ENCODE measurements at places on chromosomes 11 and 22.

GRCh38 chr11:92845390-92845789, 124.1 kb upstream of the MTNR1B start:
- no peak for DNase-seq

GRCh38 chr11:12809864-12810567, 135.8 kb downstream of the TEAD1 start:
- DNase-seq, result no peak

DNA sequence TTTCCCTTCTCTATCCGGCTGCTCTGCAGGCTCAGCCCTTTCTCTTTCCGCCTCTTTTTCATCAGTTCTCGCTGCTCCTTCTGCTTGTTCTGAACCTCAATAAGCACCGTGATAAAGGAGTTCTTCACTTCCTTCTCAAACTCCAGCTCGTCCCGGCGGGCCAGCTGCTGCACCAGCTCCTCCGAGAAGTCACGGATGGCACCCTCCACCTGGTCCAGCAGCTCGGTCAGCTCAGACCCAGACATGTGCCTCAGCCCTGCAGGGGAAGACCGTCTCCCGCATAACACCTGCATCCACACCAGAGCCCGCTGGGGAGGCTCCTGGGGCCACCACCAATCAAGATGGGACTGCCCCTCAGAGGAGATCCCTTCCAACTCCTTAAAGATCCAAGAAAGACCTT, 40.2 kb downstream of the FEZ1 start:
- DNase-seq, result no peak

DNA sequence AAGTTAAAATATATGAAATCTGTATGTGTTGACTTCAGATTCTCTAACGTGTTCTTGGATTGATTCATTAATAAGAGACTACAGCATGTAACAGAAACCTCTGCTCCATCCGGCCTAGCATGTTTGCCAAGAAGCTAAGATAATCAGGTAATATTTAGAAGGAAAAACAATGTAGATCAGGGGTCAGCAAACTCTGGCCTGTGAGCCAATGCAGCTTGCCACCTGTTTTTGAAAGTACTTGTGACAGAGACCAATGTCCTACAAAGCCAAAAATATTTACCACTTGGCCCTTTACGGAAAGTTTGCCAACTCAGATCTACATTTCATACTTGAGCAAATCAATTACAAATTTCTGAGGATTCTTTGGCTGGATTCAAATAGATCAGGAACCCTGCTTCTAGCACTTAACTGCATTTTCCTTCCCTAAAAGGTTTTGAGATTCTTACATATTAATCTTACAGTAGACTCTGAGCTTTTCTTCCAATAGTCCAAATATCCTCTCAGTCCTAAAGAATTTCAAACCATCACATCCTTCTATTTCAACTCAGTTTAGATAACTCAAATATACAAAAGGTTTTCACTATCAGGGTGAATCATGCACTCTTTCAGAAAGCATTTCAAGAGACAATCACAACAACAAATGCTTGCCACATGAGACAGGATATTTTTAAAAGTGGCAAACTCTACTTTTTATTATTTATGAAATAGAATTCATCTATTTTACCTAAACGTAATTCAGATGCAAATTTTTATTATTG, 29.5 kb downstream of the APOL5 start:
- no peak for DNase-seq

DNA sequence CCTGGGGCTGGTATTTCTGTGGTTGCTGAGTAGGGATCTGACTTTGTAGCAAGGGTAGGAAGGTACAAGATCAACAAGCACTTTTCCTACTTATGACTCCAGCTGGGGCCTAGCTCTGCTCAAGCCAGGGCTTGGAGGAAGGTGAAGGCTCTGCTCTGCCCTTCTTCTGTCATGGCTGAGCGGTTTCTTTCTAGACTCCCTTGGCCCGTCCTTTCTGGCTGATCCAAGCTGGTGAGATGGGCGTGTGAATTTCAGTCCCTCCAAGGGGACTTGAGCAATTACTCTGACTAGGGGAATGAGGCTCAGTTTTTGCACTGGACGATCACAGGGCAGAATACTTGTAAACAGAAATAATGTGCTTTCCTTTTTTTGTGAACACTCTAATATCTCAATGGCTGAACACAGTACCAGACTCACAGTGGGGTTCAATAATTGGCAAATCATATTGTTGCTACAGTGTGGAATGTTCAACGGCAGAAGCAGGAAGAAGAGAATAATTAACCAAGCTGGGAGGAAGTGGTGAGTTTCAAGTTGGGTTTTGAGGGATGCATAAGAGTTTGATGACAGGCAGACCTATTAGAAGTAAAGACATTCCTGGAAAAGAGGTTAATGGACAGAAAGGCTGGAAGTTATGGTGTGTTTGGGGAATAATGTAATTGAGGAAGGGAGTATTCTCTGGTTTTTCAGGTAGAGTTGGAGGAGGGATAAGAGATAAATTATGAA, 507.6 kb downstream of the MIAT start:
- DNase-seq, result no peak

DNA sequence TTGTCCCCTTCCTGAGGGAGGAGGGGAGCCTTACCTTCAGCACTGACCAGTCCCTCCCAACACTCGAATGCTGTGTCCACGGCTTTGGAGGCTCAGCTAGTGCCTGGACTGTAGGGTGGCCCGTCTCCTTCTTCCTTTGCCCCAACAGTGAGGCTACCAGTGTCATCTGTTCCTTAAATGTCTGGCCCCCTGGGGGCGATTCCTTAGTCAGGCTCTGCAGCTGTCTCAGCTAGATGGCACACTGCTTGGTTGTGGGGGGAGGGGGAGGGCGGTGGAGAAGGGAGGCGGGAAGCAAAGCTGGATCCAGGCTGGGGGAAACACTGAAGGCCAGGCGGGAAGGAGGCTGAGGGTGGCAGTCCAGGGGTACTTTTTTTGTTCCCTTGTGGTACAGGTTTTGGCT, at the start of gene IGSF22:
Gene IGSF22, minus strand, starts transcription at position 149 of the 400 bp plus-strand sequence. CDS start 1,952 bp downstream, outside the sequence.
- DNase-seq, result no peak

DNA sequence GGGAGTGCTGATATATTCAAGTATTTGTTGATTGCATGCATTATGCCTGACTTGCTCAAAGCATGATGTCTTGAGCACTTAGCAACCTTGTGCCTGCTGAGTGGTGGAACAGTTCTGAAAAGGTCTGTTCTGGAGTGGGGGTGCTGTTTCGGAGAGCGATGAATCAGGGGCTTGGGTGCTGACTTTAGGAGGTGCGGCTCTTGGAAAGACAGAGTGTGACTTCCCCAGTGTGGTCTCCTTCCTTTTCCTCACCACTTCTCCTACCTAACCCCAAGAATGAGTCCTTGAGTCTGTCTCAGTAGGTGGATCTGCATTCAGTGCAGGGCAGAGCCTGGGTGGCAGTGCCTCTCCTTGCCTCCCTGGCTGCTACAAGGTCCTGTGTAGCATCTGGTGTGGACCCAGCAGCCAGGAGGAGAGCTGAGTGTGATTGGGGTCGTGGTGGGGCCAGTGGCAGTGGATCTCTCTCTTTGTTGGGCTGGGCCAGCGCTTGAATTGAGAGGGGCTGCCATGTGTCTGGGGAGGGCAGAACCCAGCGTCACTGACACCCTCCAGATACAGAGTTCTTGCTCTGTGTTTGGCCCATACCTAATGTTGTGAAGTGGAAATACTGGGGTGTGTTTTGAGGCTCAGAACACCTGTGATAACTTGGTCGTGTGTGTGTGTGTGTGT, 35.9 kb downstream of the ST3GAL4 start:
- DNase-seq, result no peak

DNA sequence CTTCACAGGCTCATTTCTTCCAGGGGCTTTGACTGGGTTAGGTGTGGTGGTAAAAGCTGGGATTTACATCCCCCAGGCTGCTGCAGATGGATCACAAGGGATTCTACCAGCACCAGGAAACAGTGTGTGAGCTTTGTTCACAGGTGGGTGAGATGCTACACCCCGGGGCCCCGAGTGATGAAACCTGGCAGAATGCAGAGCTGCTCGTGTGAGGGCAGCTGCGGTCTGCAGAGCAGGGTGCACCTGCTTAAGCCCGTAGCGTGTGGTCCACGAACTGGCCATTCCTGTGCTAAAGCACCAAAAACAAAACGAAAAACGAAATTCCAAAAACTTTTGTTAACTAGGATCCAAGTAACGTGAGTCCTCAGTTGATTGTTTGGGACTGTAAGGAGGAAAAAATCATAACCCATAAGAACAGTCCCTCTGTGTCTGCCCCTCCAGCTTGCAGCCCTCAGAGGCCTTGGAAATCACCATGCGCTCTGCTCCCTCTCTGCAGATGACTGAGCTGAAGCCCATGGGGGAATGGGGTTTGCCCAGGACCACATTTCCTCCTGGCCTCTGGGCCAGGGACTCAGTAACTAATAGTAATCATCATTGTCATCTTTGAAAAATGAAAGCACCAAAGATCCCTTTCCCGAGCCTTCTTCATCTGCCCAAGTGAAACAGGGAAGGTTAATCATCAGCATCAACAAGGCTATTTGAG, 24.6 kb downstream of the ELF5 start:
- DNase-seq, result no peak

DNA sequence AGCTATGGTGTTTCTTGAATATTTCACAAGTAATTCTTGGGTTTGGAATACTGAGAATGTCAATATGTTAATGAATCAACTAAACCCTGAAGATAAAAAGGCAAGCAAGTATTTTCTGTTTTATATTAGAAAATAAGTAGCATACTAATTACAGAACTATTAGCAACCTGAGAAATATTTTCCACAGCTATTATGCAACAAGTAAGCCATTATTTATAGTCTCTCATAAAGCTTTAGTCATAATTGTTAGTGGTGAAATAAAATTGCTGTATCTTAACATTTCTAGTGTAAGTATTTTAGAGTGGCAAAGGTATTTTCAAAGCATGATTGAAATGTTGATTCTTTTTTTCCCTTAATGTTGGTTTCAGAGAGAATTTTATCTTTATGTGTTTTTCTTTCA, 53.3 kb downstream of the FAR1 start:
- no peak for DNase-seq

DNA sequence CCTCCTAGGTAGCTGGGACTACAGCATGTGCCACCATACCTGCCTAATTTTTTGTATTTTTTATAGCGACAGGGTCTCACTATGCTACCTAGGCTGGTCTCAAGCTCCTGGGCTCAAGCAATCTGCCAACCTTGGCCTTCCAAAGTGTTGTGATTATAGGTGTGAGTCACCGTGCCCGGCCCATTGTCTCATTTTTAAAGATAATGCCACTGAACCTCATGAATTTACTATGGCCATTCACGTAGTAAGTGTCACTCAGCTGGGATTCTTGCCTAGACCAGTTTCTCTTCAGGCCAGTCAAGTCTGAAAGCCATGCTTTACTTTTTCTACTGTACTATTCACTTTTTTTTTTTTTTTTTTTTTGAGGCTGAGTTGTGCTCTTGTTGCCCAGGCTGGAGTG, 22.4 kb downstream of the DEPDC5 start:
- no peak for DNase-seq

DNA sequence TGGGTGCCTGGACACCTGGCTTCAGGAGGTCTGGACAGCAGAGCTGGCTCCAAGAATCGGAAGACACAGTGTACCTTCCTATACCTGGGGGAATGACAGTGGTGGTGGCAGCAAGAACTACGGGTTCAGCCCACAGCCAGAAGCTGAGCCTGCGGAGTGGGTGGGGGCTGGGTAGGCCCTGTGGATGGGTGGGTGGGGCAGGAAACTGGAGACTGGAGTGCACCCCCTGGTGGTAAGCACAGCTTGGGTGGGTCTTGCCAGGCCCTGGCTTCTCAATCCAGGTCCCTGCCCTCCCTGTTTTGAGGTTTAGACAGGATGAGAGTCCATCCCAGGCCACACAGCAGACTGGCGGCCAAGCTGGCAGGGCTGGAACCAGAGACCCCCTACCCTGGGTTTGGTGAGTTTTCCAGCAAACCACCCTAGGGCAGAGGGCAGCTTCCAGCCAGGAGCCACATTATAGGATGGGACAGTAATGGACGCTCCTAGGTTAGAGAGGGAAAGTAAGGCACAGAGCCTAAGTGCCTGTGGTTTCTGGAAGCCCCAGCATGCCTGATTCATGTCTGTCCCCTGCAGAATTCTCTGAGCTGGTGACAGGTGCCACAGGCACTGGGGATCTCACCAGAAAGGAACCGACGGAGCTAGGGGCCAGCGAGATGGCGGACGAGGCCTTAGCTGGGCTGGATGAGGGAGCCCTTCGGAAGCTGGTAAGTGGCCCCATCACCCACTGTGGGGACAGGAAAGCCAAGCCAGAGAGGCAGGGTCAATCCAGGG, 1.7 kb downstream of the SMTN start:
- DNase-seq, result peak; percentile 26

DNA sequence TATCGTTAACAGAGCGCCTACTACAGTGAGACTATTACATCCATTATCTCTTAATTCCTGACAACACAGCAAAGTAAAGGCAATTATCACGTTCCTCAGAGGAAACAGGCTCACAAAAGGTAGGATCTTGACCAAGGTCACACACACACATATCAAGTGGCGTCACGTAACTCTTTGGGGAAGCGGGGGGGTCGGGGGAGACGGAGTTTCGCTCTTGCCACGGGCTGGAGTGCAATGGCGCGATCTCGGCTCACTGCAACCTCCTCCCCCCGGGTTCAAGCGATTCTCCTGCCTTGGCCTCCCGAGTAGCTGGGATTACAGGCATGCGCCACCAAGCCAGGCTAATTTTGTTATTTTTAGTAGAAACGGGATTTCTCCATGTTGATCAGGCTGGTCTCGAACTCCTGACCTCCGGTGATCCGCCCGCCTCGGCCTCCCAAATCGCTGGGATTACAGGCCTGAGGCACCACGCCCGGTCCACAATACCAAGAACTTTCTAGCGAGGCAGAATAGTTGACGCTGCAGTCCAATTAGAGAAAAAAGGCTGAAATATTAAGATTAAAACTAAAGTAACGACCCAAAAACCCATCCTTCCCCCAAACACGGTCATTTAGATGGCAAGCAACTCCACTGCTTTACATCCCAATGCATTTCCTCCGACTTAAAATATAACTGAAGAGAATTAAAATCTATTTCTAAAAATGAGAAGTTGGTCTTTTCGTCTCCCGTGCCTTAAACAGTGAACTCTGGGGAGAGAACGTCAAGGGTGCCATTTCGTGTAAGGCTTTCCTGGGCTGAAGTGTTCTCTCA, 1.2 kb downstream of the DDX17 start:
- DNase-seq, result no peak

DNA sequence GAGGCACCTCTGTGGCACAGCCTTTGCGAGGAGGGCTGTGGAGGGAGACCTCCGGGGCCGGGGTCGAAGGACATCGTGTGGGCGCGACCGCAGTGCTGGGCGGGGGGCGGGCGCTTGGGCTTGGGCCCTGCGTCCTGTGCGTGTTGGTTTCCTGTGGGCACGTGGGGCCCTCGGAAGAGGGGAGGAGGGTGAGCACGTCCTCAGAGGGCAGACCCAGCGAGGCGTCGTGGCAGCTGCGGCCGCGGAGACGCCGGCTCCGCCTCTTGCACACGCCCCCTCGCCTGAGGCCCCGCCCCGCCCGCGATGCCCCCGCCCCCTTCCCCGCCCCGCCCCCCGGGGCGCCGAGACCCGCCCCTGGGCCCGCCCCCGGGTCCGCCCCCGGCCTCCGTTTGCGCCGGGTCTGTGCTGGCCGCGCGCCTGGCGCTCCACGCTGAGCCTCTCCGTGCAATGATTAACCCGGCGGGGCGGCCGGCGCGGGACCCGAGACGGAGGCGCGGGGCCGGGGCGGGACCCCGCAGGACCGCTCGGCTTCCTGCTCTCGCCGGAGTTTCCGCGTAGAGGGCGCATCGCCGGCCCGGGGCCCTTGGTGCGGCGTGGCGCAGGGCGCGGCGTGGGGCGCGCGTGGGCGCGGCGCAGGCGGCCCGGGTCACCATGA, at the start of gene PRR5:
Gene PRR5, plus strand, starts transcription at position 381 of the 655 bp plus-strand sequence. Its CDS starts 271 bp downstream, at position 652.
- DNase-seq, result peak; percentile 61

Data from astrocyte of the spinal cord (primary cell).